ENCODE measurements at places on chromosomes 2 and 18. TPM values are rescaled to one million over a fixed set of nuclear protein-coding genes. Genes with fewer than 3 reads are reported as not detected.
A peak's percentile ranks its signal among the peaks of the same experiment; 100 is the strongest.

CLEC4F gene
- 0.13 TPM for total RNA-seq

CXCR4 gene
- 4.4 TPM for total RNA-seq

G6PC2 gene
- total RNA-seq, result not detected

AKAIN1 gene
- not detected for total RNA-seq

TCF7L1 gene
- 6.0 TPM for total RNA-seq

CCBE1 gene
- total RNA-seq, result 0.05 TPM

GRCh38 chr2:237565974-237566373 lies 400 bp upstream of the PRLH start:
- DNase-seq, result no peak

DNA sequence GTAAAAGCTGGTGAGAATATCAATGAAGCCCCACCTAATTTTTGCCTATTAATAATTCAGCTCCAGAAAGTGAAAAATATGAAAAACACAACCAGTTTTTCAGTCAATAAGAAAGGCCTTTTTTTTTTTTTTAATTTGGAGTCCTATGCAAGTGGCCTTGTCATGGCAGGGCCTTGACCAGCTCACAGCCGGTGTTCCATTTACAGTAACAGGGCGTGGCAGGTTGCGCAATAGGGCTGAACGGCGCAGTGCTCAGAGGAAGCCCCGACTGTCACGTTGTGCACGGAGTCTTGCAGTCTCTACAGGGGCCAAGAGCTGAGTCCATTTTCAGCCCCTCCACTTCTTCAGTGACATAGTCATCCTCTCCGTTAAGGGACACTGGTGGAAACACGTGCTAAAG lies 184.1 kb upstream of the FN1 start:
- DNase-seq, result no peak

- peak; percentile 83 for DNase-seq
These were observed 36.4 kb downstream of the TBC1D8 start for GRCh38 chr2:101114815-101115214.

Data from cardiac septum (tissue), 1 donor.